ENCODE measurements at places on chromosomes 16 and 17.

GRCh38 chr16:1426734-1427471, 4.0 kb upstream of the PERCC1 start:
- no peak for DNase-seq

GRCh38 chr16:71590584-71590983, 13.7 kb upstream of the TAT start:
- no peak for DNase-seq

DNA sequence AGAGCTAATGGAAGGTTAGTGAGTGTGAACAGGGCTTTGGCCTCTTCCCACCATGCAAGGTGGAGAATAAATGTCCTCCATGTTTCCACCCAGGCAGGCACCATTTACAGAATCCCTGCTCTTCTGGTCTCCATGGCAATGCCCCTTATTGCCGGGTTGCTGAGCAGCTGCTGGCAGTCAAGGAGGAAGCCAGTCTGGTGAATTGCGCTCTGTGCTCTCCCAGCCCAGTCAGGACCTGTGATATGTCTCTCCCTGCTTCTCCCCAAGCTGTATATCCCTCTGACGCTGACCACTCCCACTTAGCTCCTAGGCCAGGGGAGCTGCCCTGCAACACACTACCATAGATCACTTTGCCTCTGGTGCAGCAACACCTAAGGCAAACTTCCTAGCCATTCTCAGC, 402.1 kb upstream of the ERCC4 start:
- DNase-seq: no peak

GRCh38 chr16:58046936-58047335, 21.4 kb downstream of the MMP15 start:
- no peak for DNase-seq

- no peak for DNase-seq
Measured at GRCh38 chr16:88936556-88937205, 40.3 kb downstream of the CBFA2T3 start.

DNA sequence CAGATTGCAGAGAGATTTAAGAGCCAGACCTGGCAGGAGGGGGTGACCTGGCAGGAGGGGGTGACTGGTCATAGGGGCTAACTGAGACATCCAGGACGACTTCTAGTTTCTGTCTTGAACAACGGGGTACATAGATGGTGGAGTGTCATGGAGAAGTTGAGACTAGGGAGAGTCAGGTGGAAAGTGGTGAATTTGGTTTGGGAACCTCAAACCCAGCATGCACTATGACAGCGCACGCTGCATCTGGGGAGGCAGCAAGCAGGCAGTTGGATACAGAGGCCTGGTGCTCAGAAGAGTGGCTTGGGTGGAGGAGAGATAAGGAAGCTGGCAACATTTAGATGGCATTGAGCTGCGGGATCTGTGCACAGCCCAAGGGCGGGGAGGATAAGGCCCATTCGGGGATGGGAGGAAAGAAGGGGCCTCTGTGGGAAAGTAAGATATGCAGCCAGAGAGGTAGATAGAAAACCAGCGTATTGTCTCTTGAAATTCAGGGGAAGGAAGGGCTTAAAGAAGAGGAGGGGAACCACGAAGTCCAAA, 4.5 kb downstream of the RIPOR1 start:
- no peak for DNase-seq

DNA sequence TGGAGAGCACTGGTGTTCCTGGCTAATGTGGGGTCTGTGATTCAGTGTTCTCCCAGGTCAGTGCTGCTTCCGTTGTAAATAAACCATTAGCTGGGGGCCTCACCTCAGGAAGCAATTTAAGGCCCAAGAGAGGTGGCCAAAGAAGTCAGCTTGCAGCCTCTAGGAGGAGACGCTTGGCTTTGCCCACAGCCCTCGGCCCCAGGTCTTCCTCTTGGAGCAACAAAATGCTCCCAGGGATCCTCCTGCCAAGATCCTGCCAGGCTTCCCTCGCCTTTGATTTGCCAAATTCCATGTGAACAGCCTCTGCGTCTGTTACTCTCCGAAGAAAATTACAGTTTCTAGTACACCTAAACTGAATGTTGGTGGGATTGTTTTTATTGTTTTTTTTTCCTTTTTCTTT, 62.4 kb upstream of the TBX2 start:
- no peak for DNase-seq

All from stimulated activated CD4-positive, alpha-beta T cell treated with anti-CD3 and anti-CD28 coated beads, TNF-alpha, amount 100 ng/mL, for 48 hours (primary cell).